ENCODE measurements at places on chromosomes 16 and 17. TPM values are rescaled to one million over a fixed set of nuclear protein-coding genes. Genes with fewer than 3 reads are reported as not detected.

- DNase-seq = no peak
These were observed 31.5 kb downstream of the NEUROD2 start for GRCh38 chr17:39576187-39576586.

- no peak for DNase-seq
These were observed 33.0 kb downstream of the NTN1 start for GRCh38 chr17:9054126-9054975.

DNA sequence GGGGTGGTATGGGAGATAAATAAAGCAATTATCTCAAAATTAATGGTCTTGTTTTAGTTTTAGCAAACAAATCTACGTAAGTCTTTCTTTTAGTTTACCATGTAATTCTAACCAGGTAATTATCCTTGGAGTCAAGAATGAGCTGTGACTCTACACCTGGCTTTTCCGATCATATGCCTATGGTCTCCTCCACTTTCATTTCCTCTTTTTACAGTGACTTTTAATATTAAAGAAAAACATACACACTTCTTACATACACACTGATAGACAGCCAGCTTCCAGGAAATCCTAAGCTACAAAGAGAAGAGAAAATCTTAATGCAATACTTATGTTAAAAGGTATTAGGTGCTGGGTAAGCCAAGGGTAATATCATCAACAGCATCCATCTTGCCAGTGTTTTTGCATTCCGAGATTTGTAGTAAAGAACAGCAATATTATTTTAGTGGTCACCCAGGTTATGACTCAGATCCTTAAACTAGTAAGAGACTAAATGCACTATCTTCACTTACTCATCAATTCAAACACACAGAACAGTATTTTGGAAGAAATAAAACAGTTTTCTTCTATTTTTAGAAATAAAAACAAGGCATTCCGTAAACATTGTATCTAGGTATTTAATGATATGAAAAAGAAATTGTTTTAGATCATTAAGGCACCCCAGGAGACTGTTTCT lies 4.4 kb upstream of the IRX5 start:
- DNase-seq = no peak

DNA sequence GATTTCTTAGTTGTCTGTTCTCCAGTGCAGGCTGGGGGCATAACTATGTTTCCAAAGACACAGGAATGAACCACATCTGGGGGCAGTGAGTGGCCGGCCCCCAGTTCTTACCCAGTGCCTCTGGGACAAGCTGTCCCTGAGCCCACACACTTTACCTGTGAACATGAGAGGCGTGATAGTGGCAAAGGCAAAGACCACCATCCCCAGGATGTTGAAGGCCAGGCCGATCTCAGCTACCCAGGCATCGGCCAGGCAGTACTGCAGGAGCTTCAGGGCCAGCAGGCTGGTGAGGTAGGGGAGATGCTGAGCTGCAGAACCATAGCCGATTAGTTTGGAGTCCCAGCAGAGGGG lies 1.6 kb downstream of the SLC46A1 start:
- DNase-seq = no peak

GRCh38 chr16:56198755-56199114 lies 7.4 kb downstream of the GNAO1 start:
- DNase-seq = no peak

GRCh38 chr17:51362811-51363585 lies 102.7 kb downstream of the UTP18 start:
- no peak for DNase-seq

- no peak for DNase-seq
These were observed 118.3 kb downstream of the SMG6 start for GRCh38 chr17:2184993-2185931.

DNA sequence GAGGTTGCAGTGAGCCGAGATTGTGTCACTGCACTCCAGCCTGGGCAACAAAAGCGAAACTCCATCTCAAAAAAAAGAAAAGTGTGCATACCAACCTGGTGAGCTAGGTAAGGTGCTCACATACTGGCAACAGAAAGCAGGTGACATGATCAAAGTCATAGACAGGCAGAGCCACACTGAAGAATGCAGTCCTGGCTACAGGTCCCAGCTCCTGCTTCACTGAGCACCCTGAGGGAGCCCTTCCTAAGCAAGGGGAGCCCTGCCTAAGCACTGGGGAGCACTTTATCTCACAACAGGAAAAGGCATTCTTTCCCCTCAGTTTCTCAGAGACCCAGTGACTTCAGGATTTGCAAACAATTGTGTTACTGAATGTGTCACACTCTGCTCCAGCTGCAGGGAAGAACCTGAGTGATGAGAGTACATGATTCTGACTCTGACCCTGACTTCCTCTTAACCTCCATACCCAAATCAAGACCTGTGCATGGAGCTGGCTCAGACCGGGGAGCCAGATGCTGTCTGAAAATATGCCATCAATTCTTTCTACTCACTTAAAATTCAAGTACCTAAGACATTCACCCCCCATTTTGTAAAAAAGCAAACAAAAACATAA lies 40.5 kb downstream of the ANKRD11 start:
- DNase-seq = no peak

DNA sequence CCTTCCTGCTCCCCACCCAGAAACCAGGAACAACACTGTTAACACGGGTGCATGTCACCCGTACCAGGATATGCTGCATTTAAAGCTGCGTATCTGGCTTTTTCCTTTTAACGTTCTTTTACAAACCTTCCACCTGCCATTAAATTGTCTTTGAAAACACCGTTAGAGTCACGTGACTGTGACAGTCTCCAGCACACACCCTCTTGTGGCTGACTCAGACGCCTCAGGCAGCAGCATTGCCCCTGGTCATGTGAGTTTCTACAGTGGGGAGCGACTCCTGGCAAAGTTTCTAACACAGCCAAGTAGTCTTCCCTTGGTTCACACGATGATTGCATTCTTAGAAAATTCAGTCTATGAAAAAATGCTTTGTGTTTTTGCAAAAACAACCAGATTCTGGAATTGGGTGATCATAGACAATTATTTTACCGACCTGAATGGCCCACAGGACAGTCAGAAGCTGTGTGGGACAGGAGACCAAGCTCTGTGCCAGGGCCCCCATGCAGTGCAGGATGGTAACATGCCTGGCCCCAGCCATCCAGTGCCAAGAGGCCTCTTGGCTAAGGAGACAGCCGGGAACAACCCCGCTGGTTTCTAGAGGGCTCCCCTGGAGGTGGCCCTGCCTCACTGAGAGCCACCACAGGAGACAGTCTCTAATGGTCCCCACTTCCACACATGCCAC lies 199.1 kb downstream of the KATNIP start:
- peak; percentile 70 for DNase-seq

DNA sequence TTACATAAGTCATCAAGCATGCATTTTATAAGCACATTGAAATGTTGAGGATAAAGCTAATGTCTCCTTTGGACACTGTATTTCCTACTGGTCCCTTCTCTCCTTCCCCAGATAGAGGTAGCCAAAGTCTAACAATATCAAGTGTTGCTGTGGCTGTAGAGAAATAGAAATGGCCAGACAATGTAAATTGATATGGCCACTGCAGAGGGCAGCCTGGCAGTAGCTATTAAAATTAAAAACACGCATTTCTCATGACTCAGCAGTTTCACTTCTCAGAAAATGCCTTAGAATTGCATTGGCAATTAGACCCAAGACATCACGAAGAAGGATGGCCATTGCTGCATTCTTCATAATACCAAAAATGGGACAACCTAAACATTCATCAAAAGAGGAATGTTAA lies 46.8 kb upstream of the MRTFB start:
- no peak for DNase-seq

GRCh38 chr17:35855965-35856364 lies 12.7 kb downstream of the HEATR9 start:
- no peak for DNase-seq

DNA sequence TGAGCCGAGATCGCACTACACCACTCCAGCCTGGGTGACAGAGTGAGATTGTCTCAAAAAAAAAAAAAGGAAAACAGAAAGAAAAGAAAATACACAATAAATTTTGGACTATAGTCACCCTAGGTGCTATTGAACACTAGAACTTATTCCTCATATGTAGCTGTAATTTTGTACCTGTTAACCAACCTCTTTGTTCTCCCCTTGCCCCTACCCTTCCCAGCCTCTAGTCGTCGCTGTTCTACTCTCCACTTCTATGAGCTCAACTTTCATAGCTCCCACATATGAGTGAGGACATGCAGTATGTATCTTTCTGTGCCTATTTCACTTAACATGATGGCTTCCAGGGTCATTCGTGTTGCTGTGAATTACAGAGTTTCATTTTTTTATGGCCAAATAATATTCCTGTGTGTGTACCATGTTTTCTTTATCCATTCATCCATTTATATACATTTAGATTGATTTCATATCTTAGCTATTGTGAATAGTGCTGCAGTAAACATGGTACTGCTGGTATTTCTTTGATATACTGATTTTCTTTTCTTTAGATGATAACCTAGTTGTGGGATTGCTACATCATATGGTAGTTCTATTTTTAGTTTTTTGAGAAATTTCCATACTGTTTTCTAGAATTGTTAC lies 28.3 kb downstream of the VPS35L start:
- no peak for DNase-seq

GRCh38 chr16:1053121-1053521 lies 19.4 kb upstream of the SSTR5 start:
- no peak for DNase-seq

GRCh38 chr16:51648526-51648925 lies 497.5 kb upstream of the SALL1 start:
- no peak for DNase-seq

DNA sequence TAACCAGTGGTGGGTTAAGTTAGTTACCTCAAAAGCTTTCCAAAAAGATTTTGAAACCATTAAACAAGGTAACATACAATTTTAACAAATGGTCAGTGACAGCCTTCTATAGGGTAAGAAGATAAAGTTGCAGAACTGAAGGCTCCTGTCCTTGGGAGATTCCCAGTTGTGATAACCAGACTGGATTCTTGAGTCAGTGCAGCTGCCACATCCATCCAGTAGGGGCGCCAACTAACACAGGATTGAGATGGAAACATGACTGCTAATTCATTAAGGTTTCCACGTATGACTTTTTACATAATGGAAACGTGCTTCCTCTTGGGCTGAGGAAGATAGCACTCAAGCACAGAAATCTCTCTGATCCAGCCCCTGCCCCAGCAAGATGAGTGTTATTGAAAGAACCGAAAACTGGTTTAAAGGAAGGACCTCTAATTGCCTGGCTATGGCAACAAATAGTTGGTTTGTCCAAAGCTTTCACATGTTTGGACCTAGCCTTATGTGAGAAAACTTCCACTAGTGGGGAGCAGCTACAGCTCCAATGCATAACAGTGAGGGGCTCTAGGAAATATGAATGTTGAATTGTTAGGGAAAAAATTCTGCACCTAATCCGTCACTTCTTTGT lies 269.8 kb upstream of the MYOCD start:
- no peak for DNase-seq

- no peak for DNase-seq
These were observed 12.0 kb downstream of the CORO7 start for GRCh38 chr16:4404247-4404966.

GRCh38 chr17:56881685-56882295 lies 32.1 kb downstream of the TRIM25 start:
- DNase-seq = no peak

GRCh38 chr16:25563700-25564099 lies 128.1 kb upstream of the HS3ST4 start:
- no peak for DNase-seq

DNA sequence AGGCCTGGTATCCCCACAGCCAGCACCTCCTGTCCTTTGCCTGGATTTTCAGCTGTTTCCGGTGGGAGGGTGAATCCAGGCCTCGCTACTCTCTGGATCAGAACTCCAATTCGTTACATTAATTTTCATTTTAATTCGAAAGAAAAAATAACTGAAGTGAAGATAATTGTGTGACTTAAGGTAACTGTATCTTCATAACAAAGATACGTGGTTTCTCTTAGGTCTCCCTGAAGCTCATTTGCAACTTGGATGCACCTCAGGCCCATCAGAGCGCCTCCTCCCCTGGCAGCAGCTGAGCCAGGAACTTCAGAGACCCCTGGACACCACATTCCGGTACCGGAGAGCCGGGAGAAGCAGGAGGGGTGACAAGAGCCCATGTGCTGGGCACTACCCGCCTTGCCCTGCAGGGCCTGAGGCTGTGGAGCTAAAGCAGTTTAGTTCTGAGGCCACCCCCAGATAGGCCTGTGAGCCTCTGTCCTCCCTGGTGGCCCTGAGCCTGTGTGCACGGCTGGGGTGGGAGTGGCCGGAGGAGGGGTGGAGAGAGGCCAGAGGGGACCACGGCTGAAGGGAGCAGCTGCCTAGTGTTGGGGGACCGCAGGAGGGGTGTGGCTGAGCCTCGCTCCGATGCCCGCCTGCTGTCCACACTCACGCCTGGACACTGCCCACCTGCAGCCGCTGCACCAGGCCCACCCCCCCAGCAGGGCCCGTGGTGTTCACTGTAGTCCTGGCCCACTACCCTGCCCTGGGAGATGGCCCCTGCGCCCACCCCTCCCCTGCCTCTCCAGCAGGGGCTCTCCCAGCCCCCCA lies 11.4 kb upstream of the DUS1L start:
- no peak for DNase-seq

DNA sequence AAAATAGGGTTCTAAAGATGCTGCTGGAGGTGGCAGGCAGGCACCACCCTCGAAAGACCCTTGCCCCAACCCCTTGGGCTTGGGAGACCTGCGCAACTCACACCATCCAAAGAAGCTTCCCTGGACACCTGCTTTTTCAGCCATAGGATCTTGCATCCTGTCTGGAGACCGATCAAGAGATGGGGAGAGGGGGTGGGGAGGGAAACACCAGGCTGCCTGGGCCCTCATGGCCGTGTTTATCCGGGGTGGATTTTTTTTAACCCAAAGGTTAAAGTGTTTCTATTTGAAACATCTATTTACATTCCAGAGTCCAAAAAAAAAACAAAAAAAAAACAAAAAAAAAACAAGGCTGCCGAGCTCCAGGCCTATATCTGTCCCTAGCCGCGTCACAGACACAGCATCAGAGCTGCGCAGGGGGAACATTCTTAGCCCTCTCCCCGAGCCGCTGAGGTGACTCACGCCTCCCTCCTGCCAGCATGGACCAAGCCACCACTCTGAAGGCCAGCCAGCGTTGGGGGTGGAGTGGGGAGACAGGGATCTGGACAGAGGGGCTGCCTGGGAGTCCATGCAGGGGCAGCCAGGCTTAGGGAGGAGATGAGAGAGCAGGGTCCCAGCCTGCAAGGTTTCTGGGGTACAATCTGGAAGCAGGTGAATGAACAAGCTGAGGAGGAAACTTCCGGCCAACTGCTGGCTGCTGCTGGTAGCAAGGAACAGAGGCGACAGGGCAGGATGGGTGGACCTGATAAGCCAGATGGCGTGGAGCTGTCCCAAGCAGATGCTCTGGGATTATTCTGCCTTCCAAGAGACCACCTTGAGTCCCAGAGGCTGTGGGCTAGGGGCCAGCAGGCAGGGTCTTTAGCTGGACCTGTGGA lies 14.8 kb downstream of the HDAC5 start:
- no peak for DNase-seq

Gene KCNJ12
- total RNA-seq = 0.14 TPM

Gene ATAD5
- 8.4 TPM for total RNA-seq

Gene HID1
- 9.0 TPM for total RNA-seq
